ENCODE measurements at places on chromosomes 5 and 9.
A peak's percentile ranks its signal among the peaks of the same experiment; 100 is the strongest.

DNA sequence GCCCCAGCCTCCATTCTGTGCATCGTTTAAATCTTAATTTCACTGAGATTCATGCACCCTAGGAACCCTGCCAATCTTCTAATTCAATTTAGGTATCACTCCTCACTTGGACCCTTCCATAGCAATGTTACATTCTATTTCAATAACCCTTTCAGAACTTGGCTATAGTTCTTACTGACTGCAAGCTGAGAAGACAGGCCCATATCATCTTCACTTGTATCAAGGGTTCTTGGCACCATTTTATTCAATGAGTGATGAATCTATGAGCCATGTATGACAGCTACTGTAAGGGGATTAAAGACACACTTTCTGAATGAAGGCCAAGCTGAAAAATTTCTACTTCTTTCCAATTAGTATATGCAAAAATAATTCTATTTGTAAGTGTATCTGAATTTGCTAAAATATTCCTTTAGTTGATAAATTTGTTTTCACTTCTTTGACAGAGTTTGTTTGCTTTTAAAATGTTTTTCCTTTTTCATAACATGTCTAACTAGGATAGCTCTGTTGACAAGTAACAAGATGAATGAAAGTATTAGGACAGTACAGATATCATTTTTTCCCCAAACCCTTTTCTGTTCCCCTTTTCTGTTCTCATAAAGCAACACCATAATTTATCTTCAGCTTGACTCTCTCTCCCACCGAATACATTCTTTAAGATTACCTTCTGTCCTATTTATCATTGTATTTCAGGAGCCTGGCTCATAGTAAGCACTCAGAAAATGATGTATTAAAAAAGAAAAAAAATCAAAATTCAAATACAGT, 9.6 kb downstream of the ITGA2 start:
- DNase-seq, result no peak

DNA sequence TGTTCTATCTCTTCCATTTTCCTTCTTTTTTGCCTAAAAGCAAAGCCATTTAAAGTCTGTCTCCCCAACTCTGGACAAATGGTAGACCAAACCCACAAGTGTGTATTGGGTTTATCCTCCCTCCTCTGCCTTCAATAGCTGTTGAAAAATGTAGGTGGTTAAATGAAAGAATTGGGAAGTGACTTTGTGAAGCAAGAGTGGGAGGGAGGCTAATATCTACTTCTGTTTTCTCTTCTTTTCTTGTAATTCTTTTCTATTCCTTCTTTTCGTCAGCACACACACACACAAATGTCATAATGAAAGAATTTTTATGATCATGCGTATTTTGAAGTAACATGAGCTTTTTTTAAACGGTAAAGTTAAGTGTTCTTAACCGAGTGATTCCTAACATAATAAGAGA, 3.8 kb downstream of the CCDC152 start:
- no peak for DNase-seq

- no peak for DNase-seq
Measured at GRCh38 chr5:43573058-43573457, 16.2 kb upstream of the PAIP1 start.

- peak; percentile 75 for DNase-seq
Measured at GRCh38 chr5:149363936-149364335, 6.1 kb downstream of the PCYOX1L start.

DNA sequence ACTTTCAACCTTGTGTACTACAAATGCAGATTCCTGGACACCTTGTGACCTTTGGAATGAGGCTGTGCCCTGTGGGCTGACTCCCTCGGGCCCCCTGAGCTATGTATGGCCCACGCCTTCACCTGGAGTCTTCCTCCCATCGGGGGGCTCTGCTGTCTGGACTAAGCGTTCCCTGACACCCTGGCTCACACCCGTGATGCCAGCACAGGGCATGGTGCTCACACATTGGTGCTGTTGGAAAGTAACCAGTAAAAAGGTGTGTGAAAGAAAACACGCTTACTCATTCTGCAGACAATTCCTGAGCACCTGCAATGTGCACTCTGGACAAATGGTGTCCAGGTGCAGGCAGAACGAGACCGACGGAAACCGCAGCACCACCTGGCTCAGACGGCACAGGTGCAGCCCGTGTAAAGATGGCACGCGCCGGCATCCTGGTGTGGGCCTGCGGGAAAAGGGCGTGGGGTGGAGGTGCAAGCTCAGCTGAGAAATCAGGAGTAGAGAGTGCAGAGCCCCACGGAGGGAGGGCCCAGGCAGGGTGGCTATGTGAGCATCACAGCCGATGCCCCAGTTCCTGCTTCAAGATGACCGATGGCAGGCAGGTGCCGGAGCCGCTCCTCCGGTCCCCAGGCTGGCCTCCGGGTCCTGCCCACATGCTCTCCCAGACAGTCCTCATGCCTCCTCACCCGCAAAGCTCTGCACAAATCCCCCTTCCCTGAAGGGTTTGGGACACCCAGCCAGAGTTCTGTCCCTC, 11.0 kb downstream of the LPCAT1 start:
- peak; percentile 74 for DNase-seq

DNA sequence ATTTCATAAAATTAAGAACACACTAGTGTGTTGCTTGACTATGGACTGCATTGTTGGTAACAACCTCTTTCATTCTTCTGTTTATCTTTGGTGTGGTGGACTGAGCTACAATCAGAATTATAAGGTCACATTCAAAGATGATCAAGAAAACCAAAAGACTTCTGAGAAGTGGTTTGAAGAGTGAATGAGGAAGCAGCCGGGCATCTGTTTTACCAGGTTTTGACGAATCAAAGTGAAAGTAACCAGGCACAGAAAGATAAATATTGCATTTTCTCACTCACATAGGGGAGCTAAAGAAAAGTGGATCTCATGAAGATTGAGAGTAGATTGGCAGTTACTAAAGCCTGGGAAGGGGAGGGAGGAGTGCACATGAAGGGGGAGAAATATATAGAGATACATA, 589.1 kb downstream of the ZNF608 start:
- DNase-seq, result no peak

DNA sequence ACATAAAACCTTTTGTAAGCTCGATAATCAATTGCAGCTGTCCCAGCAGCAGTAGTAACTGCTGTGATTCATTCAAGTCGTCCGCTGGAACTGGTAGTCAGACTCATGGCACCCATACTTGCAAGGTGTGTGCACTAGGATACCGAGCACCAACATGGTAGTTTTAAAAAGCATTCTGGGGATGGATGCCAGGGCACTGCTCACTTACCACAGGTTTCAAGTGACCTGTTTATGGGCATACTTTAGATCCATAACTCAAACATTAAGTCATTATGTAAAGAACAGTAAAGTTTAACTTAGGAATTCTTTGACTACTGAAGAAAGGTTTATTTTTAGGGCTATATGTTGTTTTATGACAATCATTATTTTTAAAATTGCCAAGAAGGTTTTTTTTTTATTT, 2277.6 kb downstream of the MAT2B start:
- no peak for DNase-seq

GRCh38 chr5:35129921-35130485, 82.3 kb upstream of the AGXT2 start:
- DNase-seq, result no peak

DNA sequence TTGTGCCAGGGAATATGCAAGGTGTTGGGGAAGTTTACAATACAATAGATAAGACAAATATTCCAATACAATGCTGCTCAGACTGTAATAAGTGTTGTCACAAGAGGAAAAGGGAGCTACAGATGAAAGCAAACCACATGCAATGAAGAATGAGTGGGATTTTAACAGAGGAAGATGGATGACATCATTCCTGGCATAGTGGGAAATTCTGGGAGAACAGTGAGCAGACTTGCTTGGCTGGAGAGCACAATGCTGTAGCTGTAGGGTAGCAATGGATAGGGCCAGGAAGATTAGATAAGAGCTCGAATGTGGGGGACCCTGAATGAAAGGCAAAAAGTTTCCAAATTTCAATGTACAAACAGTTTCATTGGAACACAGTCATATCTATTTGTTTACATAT, 9.5 kb upstream of the DPYSL3 start:
- DNase-seq, result no peak

DNA sequence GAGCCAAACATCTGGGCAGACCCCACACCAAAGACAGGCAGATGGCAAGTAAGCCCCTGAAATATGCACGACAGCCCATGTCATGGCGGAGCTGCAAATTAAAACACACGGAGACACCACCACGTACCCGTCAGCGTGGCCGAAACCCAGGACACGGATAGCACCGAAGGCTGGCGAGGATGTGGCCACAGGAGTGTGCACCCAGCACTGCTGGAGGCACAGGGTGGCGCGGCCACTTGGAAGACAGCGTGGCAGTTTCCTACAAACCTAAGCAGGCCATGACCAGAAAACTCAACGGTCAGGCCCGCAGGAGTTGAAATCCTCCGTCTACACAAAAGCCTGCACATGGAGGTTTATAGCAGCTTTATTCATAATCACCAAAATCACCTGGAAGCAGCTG, 12.8 kb downstream of the SLC9A3 start:
- no peak for DNase-seq

GRCh38 chr9:134960701-134961181, 43.0 kb upstream of the FCN1 start:
- no peak for DNase-seq

DNA sequence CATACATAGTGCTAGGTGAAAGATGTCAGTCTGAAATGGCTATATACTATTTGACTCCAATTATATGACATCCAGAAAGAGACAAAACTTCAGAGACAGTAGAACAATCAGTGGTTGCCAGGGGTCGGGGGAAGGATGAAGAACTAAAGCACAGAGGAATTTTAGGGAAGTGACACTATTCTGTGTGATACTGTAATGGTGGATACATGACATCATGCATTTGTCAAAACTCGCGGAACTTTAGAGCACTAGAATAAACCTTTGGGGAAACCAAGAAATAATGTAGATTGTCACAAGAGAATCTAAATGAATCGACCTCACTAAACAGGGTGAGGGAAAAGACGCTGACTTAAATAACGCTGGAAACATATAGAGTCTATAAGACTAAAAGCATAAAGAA, 107.0 kb upstream of the RETREG1 start:
- DNase-seq, result no peak

Data from osteocyte (in vitro differentiated cells).